Activated naive CD4-positive, alpha-beta T cell (primary cell): ENCODE measurements at places on chromosomes 7 and 10.

GRCh38 chr7:128879939-128880746 is 17.5 kb downstream of the ATP6V1F start:
- no peak for DNase-seq

DNA sequence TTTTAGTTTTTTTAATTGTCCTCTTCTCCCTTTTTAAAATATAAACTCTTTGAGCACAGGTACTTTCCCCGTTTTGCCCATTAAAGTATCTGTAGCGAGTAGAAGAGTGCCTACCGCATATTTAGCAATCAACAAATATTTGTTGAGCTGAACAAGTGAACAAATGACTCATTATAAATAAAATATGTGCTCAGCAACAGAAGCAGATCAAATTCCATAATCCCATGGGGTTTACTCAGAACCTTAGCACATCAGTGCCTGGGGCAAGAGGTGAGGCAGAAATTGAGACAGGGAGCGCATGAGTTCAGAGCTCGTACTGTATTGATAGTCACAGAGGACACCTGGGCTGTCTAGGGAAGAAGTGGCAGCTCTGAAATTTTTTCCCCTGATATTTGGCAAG is 161.0 kb downstream of the SEM1 start:
- DNase-seq, result no peak

DNA sequence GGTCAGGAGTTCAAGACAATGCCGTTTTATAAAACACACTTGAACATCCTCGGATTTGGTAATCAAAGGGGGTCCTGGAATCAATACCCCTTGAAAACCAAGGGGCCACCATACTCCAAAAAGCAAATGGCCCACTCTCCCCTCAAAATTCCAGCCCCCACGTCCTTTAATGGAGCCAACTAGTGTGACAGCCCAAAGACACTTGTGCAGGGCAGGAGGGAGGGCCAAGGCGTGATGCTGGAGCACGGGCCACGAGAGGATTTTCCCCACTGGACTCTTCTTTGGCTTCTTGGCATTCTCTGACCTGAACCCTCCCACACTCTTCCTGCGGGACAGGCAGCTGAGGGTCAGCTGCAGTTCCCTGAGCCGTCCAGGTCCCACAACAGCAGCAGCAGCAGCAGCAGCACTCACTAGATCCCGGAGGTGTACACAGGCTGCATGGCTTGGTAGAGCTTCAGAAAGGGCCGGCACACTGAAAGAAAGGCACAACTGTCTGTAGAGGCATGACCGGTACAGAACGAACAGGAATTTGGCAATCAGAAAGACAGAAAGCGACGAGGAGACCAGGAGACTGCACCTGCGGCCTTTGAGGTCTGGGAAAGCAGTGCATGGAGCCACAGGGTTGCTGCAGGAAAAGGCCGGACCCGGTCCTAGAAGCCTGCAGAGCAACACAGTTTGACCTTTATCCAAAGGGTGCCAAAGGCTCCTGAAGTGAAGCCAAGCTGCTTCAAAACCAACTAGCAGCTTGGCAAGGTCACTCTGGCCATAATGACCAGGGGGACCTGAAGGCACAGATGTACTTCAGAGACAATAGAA is 168.2 kb downstream of the TNS3 start:
- DNase-seq, result no peak

- no peak for DNase-seq
These were observed 37.7 kb downstream of the LRMDA start for GRCh38 chr10:75469006-75469616.

DNA sequence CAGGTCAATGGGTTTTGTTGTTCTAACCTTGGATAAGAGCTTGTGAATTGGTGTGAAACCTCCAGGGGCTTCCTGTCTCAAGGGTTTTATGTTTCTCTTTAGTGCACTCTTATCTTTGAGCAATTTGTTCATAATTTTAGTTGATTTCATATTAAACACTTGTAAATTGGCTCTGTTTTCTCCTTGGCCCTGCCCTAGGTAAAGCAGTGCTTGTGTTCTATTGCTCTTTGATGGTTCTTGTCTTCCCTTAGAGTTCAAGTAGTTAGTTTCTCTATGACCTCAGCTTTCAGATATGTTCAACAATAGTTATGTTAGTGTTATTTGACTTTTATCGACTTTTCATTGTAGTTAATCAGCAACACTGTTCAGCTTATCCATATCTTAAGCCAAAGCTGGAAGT is 566.4 kb upstream of the POT1 start:
- DNase-seq, result no peak

GRCh38 chr10:85651497-85651882 is 715.1 kb downstream of the GRID1 start:
- DNase-seq, result no peak

GRCh38 chr7:36986511-36986933 is 262.2 kb upstream of the AOAH start:
- DNase-seq, result no peak

- no peak for DNase-seq
These were observed 750.1 kb downstream of the MAGI2 start for GRCh38 chr7:78703391-78703790.
